Daoy (cell line): ENCODE measurements at places on chromosomes 16 and 17. TPM values are rescaled to one million over a fixed set of nuclear protein-coding genes. Genes with fewer than 3 reads are reported as not detected.
A peak's percentile ranks its signal among the peaks of the same experiment; 100 is the strongest.

The USH1G gene
- total RNA-seq: not detected in 2 replicates

The KRT33B gene
- total RNA-seq: not detected in 2 replicates

The HSD11B2 gene
- not detected in 2 replicates for total RNA-seq

The UBE2Z gene
- total RNA-seq: 65.3 and 66.0 TPM in 2 replicates

The IL21R gene
- total RNA-seq: 0.03 TPM in 1 of 2 replicates, not detected in the other

The RAB11FIP3 gene
- total RNA-seq: 6.2 and 10.4 TPM in 2 replicates

The MAP2K4 gene
- total RNA-seq: 21.7 and 31.8 TPM in 2 replicates

- no peak for DNase-seq
These were observed 43.1 kb downstream of the TBCD start for GRCh38 chr17:82794781-82795482.

GRCh38 chr16:85649411-85650134 is 36.5 kb downstream of the GSE1 start:
- DNase-seq: no peak

DNA sequence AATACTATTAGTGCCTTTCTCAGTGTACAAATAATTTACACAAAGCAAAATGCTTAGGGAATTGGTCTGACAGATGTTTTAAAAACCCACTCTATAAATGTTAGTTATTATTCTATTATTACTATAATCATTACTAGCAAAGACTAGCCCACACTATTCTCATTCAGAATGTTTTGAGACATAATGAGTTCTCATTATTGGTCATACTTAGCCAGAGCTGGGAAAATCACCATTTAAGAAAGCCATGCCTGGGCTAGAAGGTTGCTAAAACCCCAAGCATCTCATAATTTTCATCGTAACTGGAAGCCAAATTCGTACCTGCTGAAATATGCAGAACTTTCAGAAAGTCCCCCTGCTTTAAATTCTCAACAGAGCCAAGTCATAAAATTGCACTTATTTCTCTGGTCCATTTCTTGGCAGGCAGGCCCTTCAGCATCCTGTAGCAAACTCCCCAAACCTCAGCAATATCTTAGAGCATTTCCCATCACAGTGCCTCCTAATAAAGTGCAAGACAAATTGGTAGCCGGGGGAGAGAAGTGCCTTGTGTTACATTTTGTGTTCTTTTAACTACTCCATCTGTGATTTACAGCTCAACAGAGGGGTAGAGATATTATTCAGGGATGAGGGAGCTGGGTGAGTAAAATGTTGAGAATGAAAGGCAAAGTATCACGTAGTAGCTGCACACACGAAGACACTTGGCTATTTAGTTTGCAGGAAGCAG is 79.8 kb upstream of the ADAMTS18 start:
- DNase-seq: no peak

DNA sequence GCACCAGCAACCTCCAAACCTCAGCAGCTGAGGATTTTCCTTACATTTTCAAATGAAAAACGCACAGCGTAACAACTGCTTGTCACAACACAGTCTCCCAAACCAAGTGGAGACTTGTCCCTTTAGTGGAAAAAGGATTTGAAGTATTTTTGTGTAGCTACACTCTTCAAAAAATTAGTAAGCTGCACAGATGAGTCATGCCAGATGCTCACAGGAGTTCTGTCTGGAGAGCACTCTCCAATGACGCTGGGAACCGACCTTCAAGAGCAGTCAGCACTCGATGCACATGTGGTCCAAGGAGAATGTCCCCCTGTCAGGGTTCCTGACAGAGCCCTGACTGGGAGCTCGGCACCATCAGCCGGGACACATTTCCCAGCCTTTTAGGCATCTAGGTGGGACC is 39.8 kb downstream of the MAP1LC3B start:
- DNase-seq: peak; percentile 53

GRCh38 chr16:29820730-29821642 is 724 bp downstream of the MVP start:
- peak; percentile 62 for DNase-seq

GRCh38 chr17:60455378-60455777 is 33.1 kb downstream of the CHCT1 start:
- no peak for DNase-seq

- DNase-seq: peak; percentile 87
These were observed 28.0 kb upstream of the MAF start for GRCh38 chr16:79628501-79628975.

- no peak for DNase-seq
These were observed 8.6 kb upstream of the SLC7A6 start for GRCh38 chr16:68255712-68256111.

DNA sequence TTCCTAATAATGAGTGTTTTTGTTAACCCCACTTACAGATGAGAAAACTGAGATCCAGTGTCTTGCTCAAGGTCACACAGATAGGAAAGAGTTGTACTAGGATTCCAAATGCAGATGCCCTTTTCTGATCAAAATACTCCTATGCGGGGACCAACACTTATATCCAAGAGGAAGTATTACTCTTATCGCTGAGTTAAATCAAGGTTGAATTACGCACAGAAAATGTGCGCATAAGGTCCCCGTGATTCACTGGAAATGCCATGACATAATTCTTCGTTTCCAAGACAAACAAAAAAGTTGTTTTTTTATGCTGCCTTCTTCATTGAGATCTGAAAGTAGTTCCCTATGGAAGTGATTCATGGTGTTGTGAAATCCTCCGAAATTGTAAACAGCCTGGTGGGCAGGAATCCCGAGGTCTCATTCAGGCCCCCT is 463.8 kb upstream of the HSBP1 start:
- peak; percentile 77 for DNase-seq

GRCh38 chr16:19837331-19837980 is 47.2 kb downstream of the GPRC5B start:
- DNase-seq: no peak

DNA sequence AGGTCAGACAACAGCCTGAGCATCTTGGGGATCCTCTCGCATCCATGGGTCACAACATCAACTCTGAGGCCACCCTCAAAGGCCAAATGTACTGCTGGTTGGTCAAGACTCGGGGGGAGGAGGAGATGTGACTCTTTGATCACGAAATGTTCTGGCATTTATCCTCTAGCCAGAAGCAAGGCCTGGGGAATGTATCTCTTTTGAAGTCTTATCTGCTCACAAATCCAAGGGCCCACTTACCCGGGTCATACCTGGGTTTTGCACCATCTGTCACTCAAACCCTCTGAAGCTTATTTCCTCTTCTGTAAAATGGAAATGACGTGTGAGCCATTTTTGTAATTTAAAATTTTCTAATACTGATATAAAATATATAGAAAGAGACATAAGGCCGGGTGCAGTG is 13.2 kb downstream of the CA7 start:
- no peak for DNase-seq
